ENCODE measurements at places on chromosomes 6 and 20. TPM values are rescaled to one million over a fixed set of nuclear protein-coding genes. Genes with fewer than 3 reads are reported as not detected.

GRCh38 chr6:38178584-38178886 lies 359.0 kb downstream of the ZFAND3 start:
- no peak for DNase-seq

GRCh38 chr6:105204331-105204730 lies 24.5 kb upstream of the POPDC3 start:
- no peak for DNase-seq

DNA sequence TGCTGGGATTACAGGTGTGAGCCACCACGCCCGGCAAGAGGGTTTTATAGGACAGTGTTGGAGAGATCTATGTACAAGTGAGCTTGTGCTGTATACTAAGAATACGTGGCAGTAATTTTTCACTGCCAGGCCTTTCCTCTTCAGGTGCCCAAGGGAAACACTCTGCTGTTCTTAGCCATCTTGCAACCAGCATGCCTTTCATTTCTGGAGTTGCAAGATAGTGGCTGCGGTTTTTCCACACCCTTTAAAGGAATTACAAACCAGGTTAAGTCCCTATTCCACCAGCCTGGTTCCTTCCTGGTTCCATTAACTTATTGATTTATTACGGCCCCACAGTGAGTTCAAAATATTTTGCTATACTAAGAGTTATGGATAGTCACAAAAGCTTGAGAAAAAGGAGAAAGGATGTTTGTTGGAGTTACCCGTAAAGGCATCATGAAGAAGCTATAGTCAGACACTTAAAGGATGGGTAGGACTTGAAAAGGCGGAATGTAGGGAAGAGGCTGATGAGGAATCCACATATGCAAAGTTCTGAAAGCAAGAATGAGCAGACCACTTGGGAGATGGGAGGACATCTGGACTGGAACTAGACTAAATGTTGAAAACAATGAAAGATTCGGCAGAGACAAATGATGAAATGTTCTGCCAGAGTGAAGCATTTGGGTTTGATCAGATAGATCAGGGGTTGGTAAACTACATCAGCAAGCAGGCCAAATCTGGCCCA lies 61.4 kb upstream of the ASIP start:
- DNase-seq: no peak

Gene APCDD1L
- total RNA-seq: 0.98 TPM

DNA sequence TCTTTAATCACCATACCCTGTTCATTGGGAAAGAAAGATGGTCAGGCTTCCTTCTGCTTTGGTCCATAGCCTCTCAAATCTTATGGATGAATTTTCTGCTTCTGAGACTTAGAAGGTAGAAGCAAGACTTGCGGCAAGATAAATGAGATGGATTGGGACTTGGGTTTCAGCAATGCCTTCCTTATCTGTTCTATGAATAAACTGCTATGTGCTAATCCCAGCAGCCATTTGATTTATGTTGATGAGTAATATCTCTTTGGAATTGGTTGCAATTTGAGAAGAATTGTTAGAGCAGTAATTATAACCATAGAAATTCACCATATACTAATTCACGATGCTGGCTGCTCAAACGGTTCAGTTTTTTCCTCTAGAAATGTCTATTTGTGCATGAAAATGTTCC lies 48.3 kb downstream of the TXLNB start:
- no peak for DNase-seq
